Activated CD4-positive, CD25-positive, alpha-beta regulatory T cell (primary cell): ENCODE measurements at places on chromosomes 6 and 20.

- DNase-seq, result no peak
Observed at GRCh38 chr6:40891686-40892085, 147.3 kb downstream of the UNC5CL start.

DNA sequence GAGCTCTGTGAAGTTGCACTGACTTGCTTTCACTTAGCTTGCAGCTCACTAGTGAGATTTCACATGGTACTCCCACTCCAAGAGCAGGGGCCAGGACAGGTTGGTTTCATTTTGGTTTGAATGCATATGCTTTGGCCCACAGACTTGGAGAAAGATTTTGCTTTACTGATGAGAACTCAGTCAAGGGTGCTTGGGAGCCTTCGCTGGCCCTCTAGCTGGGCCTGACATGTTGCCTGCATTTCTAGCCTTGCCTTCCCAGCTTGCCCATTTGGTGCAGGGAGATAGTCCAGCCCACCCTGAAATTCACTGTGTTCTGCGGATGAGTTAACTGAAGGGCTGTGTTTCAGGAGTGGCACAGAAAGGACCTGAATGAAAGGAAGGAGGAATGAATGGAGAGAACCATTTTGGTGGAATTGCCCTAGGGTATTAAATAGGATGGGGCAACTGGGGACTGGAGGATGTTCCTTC, 1.9 kb downstream of the SGK1 start:
- DNase-seq, result no peak

GRCh38 chr6:53718597-53719460, 53.3 kb upstream of the KLHL31 start:
- DNase-seq, result no peak

- no peak for DNase-seq
Observed at GRCh38 chr20:42530855-42531448, 658.8 kb downstream of the PTPRT start.

- no peak for DNase-seq
Observed at GRCh38 chr20:47682028-47682783, 103.1 kb downstream of the SULF2 start.
